ENCODE measurements at places on chromosomes 12 and 14.
A peak's percentile ranks its signal among the peaks of the same experiment; 100 is the strongest.

GRCh38 chr12:42979746-42980145, 390.2 kb upstream of the PRICKLE1 start:
- no peak for DNase-seq

GRCh38 chr14:59754256-59754655, 116.3 kb downstream of the RTN1 start:
- DNase-seq, result no peak

GRCh38 chr12:77796775-77797174, 33.9 kb upstream of the NAV3 start:
- no peak for DNase-seq

GRCh38 chr14:99627510-99628381, 17.2 kb upstream of the HHIPL1 start:
- peak; percentile 13 for DNase-seq

GRCh38 chr12:105928436-105928835, 210.3 kb downstream of the NUAK1 start:
- DNase-seq, result no peak

- no peak for DNase-seq
These were observed 218.1 kb downstream of the MSRB3 start for GRCh38 chr12:65496617-65497016.

DNA sequence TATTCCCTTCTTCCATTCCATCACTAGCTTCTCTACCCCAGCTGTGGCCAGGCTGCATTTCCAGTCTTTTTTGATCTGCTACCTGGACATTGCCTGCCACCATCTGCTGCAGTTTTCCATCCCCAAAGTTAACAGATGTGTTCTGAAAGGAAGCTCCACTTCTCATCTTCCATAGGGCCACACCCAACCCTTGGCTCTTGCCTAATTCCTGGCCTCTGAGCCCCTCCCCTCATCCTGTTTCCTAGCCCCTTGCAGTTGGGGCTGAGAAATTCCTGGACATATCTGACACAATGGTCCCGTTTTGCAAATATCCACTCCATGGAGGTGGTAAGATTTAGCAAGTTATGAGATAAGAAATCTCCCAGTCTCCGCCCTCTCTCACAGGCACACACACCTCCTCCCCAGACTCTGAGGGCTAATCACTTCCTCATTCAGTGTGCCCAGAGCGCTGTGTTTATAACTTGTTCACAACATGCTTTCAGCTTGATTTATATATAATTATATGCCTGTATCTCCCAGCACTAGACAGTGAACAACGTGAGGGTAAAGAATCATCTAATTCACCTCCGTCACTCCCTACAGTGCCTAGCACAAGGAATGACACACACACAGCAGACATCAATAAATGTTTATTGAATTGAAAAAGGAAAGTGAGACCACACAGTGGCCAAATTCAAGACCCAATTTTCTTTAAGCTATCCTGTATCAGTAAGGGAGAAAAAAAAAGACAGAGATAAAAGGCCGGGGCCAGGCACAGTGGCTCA, 13.4 kb downstream of the SMUG1 start:
- no peak for DNase-seq

DNA sequence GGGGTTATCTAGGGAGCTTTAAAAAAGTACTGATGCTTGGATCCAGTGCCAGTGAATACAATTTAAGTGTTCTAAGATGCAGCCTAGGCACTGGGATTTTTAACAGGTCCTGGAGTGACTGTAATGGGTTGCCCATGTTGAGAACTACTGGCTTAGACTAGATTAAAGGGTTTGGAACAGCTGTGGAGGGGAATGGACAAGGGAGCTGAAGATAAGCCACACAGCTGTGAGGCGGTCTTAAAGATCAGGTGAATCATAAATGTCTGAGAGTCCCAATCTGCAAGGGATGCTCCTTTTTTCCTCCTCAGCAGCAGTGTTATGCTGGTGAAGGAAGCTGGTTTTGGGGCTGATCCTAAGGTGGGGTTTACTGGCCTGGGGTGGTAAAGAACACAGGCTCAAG, 35.5 kb upstream of the FRMD6 start:
- no peak for DNase-seq

GRCh38 chr12:4137015-4137414, 136.5 kb upstream of the CCND2 start:
- no peak for DNase-seq

- no peak for DNase-seq
These were observed 55.4 kb downstream of the FBRSL1 start for GRCh38 chr12:132545164-132545953.

GRCh38 chr12:20211981-20212421, 156.3 kb upstream of the PDE3A start:
- DNase-seq, result no peak

DNA sequence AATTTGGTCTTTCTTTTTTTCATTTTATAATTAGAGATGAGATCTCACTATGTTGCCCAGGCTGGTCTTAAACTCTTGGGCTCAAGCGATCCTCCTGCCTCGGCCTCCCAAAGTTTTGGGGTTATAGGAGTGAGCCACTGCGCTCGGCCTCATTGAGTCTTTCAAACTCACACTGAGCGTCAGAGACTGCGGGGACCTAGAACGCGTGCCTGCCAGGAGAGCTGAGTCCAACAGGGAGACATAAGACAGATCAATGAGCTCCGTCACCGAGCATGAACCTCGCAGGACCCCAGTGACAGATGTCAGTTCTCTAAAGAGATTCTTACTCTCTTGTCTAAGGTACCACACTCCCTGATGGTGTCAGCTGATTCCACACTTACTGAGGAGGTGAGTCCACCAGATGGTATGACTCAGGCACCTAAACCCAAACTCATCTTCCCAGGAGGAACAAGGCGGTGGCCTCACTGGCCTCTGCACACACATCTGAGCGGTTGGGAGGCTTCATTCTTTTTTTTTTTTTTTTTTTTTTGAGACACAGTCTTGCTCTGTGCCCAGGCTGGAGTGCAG, 58.9 kb downstream of the CCDC88C start:
- DNase-seq, result no peak

DNA sequence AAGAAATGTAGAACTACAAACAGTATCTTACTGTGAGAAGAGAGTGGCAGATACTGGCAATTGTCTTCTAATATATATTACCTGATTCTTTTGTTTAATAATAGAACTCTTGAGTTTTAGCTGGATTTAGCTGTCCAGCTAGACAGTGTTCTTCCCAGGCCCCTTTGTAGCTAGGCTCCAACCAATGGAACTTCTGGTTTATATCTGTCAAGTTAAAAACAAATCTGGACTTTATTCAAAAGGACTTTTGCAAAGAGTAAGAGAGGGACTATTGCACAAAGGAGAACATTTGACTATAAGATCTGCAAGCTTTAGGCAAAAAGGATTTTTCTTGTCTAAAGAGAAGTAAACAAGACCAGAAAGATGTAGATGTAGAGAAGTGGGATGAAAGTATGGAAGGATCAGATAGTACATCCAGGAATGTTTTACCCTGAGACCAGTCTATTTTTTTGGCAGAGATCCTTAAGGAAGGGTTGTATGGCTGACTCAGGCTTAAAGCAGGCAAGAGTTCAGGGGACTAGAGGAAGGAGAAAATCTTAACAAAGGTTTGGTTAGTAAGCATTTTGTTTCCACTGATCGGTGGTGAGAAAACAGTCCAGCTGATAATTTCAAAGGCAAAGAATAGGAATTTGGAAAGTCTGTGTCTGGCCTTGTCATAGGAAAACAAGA, 111.1 kb upstream of the PLEKHA5 start:
- no peak for DNase-seq

GRCh38 chr12:124738636-124739467, 124.8 kb downstream of the SCARB1 start:
- DNase-seq, result no peak

GRCh38 chr12:114894076-114894475, 210.1 kb upstream of the TBX3 start:
- DNase-seq, result no peak

DNA sequence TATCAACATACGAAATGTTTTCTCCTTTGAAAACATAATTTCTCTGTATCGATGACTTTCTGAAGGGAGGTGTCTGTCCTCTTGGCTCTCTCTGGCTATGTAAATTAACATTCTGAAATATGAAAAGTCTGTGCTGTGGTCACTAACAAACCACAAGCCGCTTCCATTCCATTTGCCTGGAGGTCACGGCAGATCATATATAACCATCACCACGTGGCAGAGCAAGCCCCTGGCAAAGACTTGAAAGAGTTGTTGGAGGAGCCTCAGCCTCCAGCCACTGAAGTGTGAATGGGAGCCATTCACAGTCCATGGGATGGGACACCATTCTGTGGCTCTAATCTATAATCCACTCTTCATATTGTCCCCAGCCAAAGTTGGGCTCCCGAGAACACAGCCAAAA, 39.6 kb downstream of the CDKL1 start:
- DNase-seq, result no peak

- DNase-seq, result no peak
These were observed 27.1 kb upstream of the NR2C1 start for GRCh38 chr12:95100264-95101190.

DNA sequence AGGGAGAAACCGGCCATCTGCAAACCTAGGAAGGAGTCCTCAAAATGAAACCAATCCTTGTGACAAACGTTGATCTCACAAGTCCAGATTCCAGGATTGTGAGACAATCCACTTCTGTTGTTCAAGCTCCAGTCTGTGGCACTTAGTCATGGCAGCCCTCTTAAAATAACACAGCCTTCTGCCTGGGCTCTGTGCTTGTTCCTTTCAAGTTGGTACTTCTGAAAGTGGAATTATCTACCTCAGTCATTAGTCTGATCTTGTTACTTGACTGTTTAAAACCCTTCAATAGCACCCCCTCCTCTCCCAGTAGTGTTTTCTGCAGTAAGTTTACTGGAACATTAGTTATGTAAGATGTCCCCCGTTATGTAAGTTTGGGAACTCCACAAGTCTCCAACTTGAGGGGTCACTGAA, 111.0 kb upstream of the HIF1A start:
- DNase-seq, result no peak

DNA sequence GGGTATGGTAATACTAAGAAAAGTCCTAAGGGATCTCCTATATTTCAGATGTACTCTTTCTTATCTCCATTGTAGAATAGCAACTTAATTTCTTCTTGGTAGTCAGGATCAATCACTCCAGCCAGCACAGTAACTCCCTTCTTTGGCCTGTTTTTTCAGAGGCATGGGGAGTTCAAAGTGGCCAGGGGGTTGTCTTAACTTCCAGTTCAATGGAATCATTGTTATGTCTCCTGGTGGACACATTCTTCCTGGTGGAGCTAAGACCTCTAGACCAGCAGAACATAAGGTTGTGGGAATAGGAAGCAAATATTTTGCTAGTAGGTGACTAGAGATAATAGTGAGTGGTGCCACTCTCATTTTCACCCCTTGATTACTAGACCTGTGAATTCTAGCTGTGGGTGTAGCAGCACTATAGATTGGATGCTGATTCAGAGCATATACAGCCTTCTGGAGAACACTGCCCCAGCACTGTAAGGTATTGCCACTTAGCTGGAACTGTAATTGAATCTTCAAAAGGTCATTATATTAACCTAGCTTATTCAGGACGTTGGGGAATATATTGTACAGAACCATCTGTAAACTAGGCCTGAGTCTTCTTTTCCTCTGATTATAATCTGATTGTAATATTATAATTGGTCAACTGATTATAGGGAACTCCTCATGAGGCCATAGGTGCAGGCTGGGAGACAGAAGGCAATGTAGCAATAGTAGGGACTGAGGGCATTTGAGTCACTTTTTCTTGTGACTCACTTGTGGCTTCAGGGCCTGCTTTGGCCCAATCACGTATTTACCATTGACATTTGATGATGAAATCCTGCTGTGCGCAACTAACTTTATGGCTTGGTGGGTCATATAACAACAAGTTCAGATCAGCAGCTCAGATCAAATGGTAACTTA, 60.2 kb upstream of the ATP2B1 start:
- DNase-seq, result no peak

DNA sequence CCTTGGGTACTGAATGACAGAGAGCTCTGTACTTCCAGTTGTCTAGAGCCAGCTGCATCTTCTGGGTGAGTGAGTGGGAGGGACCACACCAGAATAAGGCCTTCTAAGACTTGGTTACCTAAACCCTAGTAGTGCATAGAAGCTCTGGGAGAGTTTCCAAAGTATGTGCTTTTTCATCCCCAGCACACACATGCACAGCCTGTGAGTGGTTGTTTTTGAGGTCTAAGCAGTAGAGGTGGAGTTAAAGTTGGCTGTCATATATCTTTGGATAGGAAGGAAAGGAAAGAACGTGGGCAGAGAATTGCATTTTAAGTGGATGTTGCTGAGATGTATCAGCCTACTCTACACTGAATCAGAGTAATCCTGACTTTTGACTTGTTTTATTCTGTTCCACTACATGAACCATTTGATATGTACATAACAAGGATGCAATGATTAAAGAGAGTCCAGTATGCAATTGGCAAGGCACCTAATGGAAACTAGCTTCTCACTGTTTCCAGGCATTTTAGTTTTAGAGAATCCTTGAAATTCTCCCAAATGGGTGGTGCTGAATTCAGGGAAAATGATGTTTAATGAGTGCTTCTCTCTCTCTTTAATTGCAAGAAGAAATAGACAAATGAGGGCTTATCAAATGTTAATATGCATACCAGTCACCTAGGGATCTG, 51.8 kb upstream of the PRICKLE1 start:
- DNase-seq, result no peak

GRCh38 chr14:88934351-88934806, 109.9 kb downstream of the TTC8 start:
- DNase-seq, result no peak

GRCh38 chr14:23297611-23298277, 4.9 kb downstream of the PPP1R3E start:
- DNase-seq, result no peak

DNA sequence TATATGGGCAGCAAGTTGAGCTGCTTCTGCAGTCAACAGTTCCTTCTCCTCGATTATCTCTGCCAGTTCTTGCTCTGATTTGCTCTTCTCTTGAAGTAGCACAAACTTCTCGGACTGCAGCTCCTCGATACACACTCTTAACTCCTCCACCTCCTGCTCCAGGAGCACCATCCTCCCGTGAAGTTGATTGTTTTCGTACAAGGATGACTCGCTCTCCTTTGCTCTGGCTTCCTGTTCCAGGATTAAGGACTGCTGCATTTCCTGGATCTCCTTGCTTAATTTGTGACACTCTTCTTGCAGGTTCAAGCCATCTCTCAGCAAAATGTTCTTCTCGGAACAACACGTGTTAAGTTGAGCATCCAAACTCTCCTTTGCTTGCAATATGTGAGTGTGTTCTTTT, 56.2 kb upstream of the VPS33A start:
- no peak for DNase-seq

GRCh38 chr14:66398437-66398836, 87.7 kb upstream of the CCDC196 start:
- DNase-seq, result no peak

- DNase-seq, result no peak
These were observed 37.0 kb downstream of the ANAPC7 start for GRCh38 chr12:110366321-110367142.

- DNase-seq, result peak; percentile 7
These were observed 331.4 kb downstream of the TMTC2 start for GRCh38 chr12:83018088-83018487.

- DNase-seq, result no peak
These were observed 24.7 kb upstream of the NPFF start for GRCh38 chr12:53532021-53532420.

- DNase-seq, result no peak
These were observed 138.0 kb downstream of the SLC38A6 start for GRCh38 chr14:61119006-61119405.

All from iPS-NIHi11 (cell line).